ENCODE measurements at places on chromosomes 3 and 15. TPM values are rescaled to one million over a fixed set of nuclear protein-coding genes. Genes with fewer than 3 reads are reported as not detected.

GRCh38 chr3:196691386-196691785 is 20.7 kb downstream of the CEP19 start:
- no peak overlapping the region for H3K4me3 ChIP-seq
- DNase-seq: no peak
- no peak overlapping the region for H3K27ac ChIP-seq

- H3K4me3 ChIP-seq: no peak overlapping the region
- H3K27me3 ChIP-seq: no peaks in the 10 kb centered on the region
- H3K36me3 ChIP-seq: no peaks in the 10 kb centered on the region
- no peaks in the 10 kb centered on the region for H3K4me1 ChIP-seq
Observed at GRCh38 chr3:108271626-108272025, 24.7 kb upstream of the HHLA2 start.

DNA sequence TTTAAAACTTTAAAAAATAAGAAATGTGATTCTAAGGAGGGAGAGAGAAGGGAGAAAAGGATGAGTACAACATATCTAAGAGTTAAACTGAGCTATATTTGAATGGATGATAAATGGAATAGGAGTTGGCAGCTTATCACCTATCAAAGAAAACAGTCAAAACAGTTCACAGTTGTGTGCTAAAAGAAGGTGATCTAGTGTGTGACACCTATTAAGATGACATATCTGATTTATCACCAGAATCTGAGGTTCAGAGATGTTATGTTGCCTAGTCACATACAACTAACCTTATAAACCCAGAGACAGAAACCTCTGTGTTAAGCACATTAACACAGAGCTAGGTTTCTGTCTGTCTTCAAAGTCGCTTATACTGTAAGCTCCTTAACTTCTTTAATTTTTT is 3.0 kb downstream of the ATP13A3 start:
- no peak overlapping the region for H3K4me3 ChIP-seq
- no peak overlapping the region for H3K27ac ChIP-seq
- no peak for DNase-seq

The AMIGO3 gene
- total RNA-seq: 2.4 TPM

The GOLGA6L9 gene
- total RNA-seq: 1.1 TPM

GRCh38 chr3:12193485-12194165 is 34.9 kb upstream of the TIMP4 start:
- H3K4me1 ChIP-seq: no peaks in the 10 kb centered on the region
- H3K36me3 ChIP-seq: no peaks in the 10 kb centered on the region
- no peak overlapping the region for H3K27ac ChIP-seq
- DNase-seq: no peak
- H3K27me3 ChIP-seq: no peaks in the 10 kb centered on the region
- H3K4me3 ChIP-seq: no peak overlapping the region

DNA sequence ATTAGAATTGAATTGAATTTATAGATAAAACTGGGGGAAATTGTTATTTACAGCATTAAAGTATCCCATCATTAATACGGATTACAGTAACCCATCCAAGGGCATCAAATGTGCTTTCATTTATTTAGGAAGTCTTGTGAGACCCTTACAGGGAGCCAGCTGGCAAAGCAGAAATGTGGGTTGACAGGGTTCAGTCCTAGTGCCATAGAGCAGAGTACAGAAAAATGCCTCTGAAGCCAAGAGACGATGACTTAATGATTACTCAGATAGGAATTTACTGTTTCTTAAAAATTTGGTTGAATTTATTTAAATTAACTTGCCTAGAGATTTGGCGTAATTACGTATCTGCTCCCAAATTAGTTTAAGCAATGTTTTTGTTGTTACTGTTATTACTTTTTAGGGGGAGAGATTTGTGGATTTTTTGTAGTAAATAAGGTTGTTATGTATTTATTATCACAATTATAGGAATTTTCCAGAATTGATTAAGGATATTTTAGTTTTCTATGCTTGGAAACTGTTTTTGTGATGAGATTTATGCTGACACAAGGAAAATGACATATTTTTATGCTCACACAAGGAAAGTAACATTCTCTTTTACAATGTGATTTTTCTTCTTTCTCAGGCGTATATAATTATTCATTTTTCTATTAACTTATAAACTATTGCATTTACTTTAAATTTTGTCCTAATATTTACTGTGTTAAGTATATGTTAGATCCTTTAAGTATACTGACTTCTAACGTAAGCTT is 152.0 kb downstream of the EPHA6 start:
- H3K36me3 ChIP-seq: no peaks in the 10 kb centered on the region
- no peaks in the 10 kb centered on the region for H3K4me1 ChIP-seq
- no peak overlapping the region for H3K27ac ChIP-seq
- no peak overlapping the region for H3K4me3 ChIP-seq
- H3K27me3 ChIP-seq: no peaks in the 10 kb centered on the region

- no peak overlapping the region for H3K27ac ChIP-seq
- no peak overlapping the region for H3K4me3 ChIP-seq
Observed at GRCh38 chr3:103085465-103085864, 650.6 kb downstream of the ZPLD1 start.

The GTF2E1 gene
- total RNA-seq: 5.7 TPM

The NAALADL2 gene
- 3.1 TPM for total RNA-seq

The RLBP1 gene
- total RNA-seq: not detected

The IL17RD gene
- 0.37 TPM for total RNA-seq

DNA sequence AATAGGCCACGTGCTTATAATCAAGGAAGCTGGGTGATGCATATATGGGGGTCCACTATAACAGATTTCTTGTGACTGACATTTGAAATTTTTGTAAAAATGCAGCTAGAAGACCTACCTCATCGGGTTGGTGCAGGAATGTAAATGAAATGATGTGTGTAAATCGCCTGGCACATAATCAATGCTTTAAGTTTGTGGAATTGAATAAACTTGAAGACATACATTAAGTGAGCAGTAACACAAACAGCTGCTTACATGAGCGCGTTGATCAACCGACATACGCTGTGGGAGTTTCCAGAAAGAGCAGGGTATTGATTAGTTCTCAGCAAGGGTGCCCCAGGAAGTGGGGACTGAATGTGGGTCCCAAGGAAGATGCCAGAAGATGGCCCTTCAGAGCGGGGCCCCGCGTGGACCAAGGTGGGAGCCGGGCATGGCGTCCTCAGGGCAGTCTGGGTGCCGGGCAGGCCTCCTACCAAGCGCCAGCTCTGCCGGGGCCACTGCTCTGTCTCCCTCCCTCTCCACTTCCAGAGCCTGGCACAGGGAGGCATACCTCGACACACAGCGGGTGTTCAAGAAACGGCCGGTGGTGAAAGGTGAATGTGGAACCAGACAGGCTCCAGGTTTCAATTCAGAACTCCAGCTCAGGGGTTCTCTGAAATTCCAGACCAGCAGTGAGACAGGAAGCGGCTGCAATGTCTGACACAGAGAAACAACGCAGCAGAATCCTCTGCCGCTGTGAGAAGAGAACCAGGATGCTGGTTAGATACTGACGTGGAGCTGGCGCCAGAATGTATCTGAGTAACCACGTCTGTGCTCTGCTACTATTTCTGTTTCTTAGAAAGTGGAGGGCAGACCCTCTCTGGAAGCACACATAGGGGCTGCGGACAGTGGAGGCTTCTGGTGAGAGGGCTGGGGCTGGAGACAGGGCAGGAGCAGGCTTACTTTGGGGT is 12.6 kb downstream of the BFSP2 start:
- H3K4me1 ChIP-seq: no peaks in the 10 kb centered on the region
- no peaks in the 10 kb centered on the region for H3K27me3 ChIP-seq
- no peak overlapping the region for H3K27ac ChIP-seq
- DNase-seq: no peak

The ATP13A4 gene
- 0.51 TPM for total RNA-seq

DNA sequence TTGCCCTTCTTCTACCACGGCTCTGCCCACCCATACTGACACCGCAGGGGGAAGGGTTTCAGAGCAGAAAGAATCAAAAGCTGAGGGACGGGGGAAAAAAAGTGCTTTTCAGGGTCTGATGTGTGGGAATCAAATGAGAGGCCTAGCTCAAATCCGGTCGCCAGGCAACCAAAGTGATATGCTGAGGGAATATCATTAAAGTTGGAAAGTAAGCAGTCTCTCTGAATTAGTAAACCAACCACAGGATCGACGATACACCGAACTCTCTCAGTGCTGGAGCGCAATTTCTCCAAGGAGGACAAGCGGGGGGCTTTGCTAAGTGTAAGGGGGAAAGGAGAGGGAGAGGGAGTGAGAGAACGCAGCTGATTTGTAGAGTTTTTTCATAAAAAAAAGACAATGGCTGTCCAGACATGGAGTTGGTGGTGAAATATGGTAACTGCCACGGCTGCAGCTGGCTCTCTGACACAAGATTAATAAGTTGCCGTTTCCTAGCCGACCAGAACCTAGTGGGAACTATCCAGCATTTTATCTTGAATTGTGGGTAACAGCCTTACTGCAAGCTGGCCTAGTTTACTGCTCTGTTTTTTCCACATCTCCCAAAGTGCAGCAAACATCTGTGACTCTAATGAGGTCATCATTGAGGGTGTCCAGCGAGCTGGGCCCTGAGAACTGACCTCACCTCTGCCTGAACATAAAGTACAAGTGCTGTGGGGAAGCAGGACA is 530.2 kb downstream of the SOX2 start:
- DNase-seq: no peak
- H3K27ac ChIP-seq: peak overlapping the region; percentile 4
- no peaks in the 10 kb centered on the region for H3K4me1 ChIP-seq
- H3K27me3 ChIP-seq: no peaks in the 10 kb centered on the region
- H3K4me3 ChIP-seq: no peak overlapping the region
- no peaks in the 10 kb centered on the region for H3K36me3 ChIP-seq

GRCh38 chr3:71432044-71432975 is 151.2 kb downstream of the FOXP1 start:
- no peaks in the 10 kb centered on the region for H3K4me1 ChIP-seq
- no peak overlapping the region for H3K27ac ChIP-seq
- H3K36me3 ChIP-seq: no peaks in the 10 kb centered on the region
- H3K4me3 ChIP-seq: no peak overlapping the region
- DNase-seq: no peak

The HEMK1 gene
- total RNA-seq: 15.3 TPM

GRCh38 chr3:188243124-188243795 is 89.3 kb downstream of the LPP start:
- H3K27ac ChIP-seq: no peak overlapping the region
- H3K27me3 ChIP-seq: no peaks in the 10 kb centered on the region
- H3K36me3 ChIP-seq: no peaks in the 10 kb centered on the region
- H3K4me3 ChIP-seq: no peak overlapping the region
- no peak for DNase-seq
- H3K4me1 ChIP-seq: no peaks in the 10 kb centered on the region

DNA sequence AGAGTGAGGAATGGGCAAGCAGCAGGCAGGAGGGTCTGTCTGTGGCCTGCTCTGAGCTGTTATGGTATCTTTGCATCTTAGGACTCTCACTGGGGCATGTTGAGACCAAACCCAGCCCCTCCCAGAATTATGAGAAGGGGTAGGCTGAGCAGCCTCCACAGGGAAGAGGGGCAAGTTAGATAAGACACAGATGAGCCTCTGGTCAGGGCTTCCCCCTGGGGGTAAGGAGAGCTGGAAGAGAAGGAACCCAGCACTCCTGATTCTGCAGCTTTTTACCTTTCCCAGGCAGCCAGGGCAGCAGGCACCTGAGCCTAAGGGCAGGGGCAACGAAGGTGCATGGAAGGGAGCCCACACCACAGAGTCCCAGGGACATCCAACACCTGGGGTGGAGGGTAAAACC is 19.3 kb downstream of the DUOX1 start:
- H3K27me3 ChIP-seq: no peaks in the 10 kb centered on the region
- no peak overlapping the region for H3K27ac ChIP-seq
- no peaks in the 10 kb centered on the region for H3K4me1 ChIP-seq
- DNase-seq: no peak

DNA sequence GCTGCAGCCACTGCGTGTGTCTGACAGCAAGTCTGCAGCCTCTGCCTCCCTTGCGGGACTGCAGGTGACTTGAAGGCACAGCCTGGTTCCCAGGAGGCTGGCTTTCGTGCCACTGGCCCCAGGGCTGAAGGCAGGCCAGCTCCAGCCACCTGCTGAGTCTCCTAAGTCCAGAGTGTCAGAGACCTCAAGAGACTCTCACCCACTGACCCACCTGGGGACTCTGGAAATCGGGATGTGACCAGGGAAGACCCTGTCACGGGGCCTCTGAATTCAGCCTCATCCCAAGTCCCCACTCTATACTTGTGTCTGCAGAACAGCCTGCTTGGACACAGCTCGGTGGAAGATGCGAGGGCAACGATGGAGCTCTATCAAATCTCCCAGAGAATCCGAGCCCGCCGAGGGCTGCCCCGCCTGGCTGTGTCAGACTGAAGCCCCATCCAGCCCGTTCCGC is 16.3 kb downstream of the ISG20 start:
- peak; percentile 36 for DNase-seq
- no peaks in the 10 kb centered on the region for H3K27me3 ChIP-seq

- no peaks in the 10 kb centered on the region for H3K36me3 ChIP-seq
- no peaks in the 10 kb centered on the region for H3K27me3 ChIP-seq
- H3K4me3 ChIP-seq: no peak overlapping the region
- no peak for DNase-seq
Observed at GRCh38 chr3:141151439-141151838, 80.2 kb upstream of the PXYLP1 start.

Measured in right lobe of liver (tissue), 6 donors.